ENCODE measurements at places on chromosomes 1 and 21.

- no peak overlapping the region for H3K4me3 ChIP-seq
- peaks cover 27% of the 10 kb centered on the region for H3K27me3 ChIP-seq
- no peak overlapping the region for H3K27ac ChIP-seq
- no peaks in the 10 kb centered on the region for H3K36me3 ChIP-seq
These were observed 1.4 kb downstream of the COL6A1 start for GRCh38 chr21:45982758-45983648.

DNA sequence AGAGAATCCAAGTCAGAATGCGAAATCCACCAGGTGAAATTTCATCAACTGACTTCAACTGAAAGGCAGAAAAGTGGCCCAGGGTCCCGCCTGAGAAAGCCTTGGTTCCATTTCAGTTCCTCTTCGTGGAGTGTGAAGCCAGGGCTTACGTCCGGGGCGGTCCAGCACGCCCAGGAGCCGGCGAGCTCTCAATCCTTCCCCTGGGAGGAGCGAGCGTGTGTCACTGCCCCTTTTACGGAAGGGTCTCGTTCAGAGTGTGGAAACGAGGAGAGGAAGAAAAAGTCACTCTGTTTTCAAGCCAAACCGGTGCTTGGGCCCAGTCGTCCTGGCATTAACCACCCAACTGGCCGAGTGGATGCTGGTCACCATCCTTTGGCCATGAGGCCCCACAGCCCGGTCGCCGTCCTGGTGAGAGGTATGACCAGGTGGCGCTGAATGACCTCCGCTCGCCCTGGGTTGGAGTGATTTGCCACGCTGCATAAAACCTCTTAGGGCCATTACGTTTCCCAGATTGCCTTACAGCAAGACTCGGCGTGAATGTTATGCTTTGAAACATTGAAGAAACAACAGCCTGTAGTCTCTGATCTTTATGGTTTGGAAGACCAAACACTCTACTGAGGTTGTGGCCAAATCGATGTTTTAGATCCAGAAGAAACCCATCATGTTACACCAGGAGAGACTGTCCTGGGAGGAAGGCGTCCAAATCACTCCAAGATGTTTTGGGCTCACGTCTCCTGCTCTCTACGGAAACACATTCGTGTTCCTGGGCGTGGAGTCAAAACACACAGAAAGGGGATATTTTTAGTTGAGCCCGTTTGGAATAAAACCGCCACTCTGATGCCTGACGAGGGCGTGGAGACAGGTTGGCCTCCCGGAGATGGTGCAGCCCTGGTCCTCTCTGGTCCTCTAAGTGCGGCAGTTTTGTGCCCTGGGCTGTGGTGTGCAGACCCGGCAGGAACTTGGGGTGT lies 93.6 kb upstream of the ACTRT2 start:
- H3K4me3 ChIP-seq, result no peak overlapping the region
- H3K36me3 ChIP-seq, result no peaks in the 10 kb centered on the region
- no peak for DNase-seq
- H3K27me3 ChIP-seq, result peaks cover 13% of the 10 kb centered on the region
- H3K4me1 ChIP-seq, result no peaks in the 10 kb centered on the region

GRCh38 chr1:209767706-209768105 lies 11.9 kb downstream of the TRAF3IP3 start:
- no peaks in the 10 kb centered on the region for H3K27me3 ChIP-seq
- peaks cover 38% of the 10 kb centered on the region for H3K36me3 ChIP-seq
- DNase-seq, result no peak
- H3K4me1 ChIP-seq, result peaks cover 15% of the 10 kb centered on the region
- H3K27ac ChIP-seq, result no peak overlapping the region
- H3K4me3 ChIP-seq, result no peak overlapping the region

DNA sequence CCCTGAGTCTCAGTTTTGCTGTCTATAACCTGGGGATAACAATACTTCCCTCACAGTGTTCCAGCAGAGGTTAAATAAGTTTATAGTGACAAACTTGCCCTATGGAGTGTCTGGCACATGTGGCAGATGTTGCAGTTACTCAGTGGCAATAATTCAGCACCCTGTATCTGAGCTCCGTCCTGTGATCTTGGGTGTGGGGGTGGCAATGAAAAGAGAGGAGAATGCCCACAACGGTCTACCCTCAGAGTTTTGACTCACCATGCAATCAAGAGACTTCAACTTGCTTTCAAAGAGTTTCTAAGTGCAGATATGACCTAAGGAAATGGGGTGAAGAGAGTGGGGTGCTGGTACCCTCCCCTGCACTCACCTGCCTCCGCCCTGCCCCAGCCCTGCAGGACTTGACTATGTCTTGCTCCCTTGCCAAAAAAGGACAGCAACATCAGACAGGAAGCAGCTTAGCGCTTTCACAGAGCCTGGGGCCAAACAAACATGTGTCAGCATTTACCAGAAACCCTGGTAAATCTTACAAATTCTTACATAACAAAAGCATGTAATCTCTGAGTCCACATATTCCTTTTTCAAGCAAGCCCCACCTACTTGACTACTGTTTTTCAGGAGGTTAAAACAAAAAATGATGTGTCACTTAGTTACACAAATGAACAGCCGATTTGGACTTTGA lies 185.1 kb upstream of the CAMK1G start:
- H3K4me1 ChIP-seq, result no peaks in the 10 kb centered on the region
- H3K27ac ChIP-seq, result no peak overlapping the region
- DNase-seq, result no peak
- no peaks in the 10 kb centered on the region for H3K27me3 ChIP-seq

GRCh38 chr1:212762839-212763238 lies 28.7 kb downstream of the NSL1 start:
- peaks cover 57% of the 10 kb centered on the region for H3K36me3 ChIP-seq
- H3K4me1 ChIP-seq, result peaks cover 53% of the 10 kb centered on the region
- H3K27me3 ChIP-seq, result no peaks in the 10 kb centered on the region
- H3K4me3 ChIP-seq, result no peak overlapping the region

GRCh38 chr1:110765640-110766335 lies 91.0 kb upstream of the KCNA3 start:
- no peak overlapping the region for H3K27ac ChIP-seq
- peaks cover 21% of the 10 kb centered on the region for H3K27me3 ChIP-seq
- peaks cover 16% of the 10 kb centered on the region for H3K4me1 ChIP-seq
- no peaks in the 10 kb centered on the region for H3K36me3 ChIP-seq
- DNase-seq, result no peak

DNA sequence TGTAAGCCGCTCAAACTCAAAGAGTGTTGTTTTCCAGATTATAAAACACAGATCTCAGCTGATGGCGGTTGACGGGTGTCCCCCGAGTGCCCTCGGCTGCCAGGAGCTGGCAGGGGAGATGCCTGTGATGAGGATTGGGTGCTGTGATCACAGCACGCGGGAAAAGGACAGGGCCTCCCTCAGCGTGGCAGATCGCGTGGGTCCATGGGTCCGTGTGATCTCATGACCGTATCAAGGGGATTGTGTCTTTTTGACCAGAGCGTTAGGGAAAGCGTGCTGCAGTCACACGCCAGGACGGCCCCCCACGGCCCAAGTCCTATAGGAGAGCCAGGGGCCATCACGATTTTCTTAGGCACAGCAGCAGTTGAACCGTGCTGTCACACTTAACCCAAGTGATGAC lies 51.9 kb downstream of the PDE9A start:
- no peak for DNase-seq
- H3K4me3 ChIP-seq, result no peak overlapping the region
- H3K4me1 ChIP-seq, result no peaks in the 10 kb centered on the region
- H3K27ac ChIP-seq, result no peak overlapping the region

DNA sequence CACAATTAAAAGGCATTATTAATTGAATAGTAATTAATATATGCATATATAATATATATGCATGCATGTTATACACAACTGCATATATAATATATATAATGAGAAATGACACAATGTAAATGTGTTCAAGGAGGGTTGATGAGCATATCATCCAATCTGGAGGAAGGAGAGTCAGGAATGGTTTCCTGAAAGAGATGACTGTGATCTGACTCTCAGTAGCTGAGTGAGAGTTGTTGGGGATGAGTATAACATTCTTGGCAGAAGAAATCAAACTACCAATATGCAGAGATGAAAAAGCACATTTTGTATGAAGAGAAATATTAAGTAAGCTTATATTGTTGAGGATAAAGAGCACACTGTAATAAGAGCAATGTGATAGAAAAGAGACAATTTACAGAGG lies 37.3 kb downstream of the F13B start:
- no peaks in the 10 kb centered on the region for H3K36me3 ChIP-seq
- no peak overlapping the region for H3K27ac ChIP-seq
- H3K4me1 ChIP-seq, result no peaks in the 10 kb centered on the region
- no peaks in the 10 kb centered on the region for H3K27me3 ChIP-seq

DNA sequence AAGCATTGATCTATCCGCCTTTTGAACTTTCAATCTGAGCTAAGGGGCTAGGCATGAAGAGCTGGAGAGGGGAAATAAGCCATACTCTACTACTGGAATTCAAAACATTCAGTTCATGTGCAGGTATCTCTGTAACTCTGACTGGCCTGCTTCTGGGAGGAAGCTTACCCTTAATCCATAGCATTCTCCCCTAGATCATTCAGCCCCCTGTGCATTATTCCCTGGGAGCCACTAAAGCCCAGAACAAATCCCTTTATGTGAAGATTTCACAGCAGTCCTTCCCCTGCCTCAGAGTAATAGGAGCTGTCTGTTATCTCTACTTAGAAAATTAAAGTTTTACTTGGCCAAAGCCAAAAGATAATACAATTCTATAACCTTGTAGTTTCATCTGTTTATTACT lies 300.7 kb downstream of the SEC16B start:
- no peaks in the 10 kb centered on the region for H3K4me1 ChIP-seq
- H3K27ac ChIP-seq, result no peak overlapping the region
- no peaks in the 10 kb centered on the region for H3K27me3 ChIP-seq
- no peaks in the 10 kb centered on the region for H3K36me3 ChIP-seq

DNA sequence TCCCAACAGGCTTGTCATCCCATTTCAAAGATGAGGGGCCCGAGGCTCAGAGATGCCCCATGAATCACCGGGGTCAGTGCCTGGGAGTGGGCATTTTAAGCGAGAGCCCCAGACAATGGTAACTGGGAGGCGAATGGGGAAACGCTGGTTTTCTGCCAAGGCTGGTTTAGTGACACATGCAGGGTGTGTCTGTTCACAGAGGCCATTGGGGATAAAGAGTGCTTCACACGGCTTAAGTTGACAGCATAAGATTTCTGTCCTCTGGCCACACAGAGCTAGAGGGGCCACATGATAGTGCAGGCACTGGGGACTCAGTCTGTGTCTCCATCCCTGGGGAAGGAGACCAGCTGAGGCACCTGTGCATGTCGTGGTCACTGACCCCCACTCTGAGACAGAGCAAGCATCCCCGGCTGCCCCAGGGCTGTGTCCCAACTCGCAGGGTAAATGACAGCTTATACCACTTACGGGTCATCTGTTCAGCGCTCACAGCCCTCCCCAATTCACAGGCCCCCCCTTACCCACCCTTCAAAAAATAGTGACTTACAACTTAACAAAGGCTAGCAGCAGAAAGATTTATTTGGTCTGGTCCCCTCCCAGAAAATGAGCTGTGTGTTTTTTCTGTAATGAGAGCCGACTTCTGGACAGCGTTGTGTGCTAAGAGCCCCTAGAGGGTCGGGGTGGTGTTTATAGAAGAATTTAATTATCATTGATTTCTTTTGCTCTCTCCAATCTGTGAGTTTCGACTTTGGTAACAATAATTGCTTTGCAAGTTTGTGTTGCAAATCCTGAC lies 34.9 kb upstream of the ARHGEF16 start:
- DNase-seq, result no peak
- no peaks in the 10 kb centered on the region for H3K36me3 ChIP-seq
- H3K4me3 ChIP-seq, result no peak overlapping the region
- H3K27ac ChIP-seq, result no peak overlapping the region
- peaks cover 27% of the 10 kb centered on the region for H3K27me3 ChIP-seq
- peaks cover 6% of the 10 kb centered on the region for H3K4me1 ChIP-seq

- no peaks in the 10 kb centered on the region for H3K27me3 ChIP-seq
- H3K36me3 ChIP-seq, result no peaks in the 10 kb centered on the region
- H3K4me1 ChIP-seq, result no peaks in the 10 kb centered on the region
- H3K27ac ChIP-seq, result no peak overlapping the region
These were observed 184.9 kb downstream of the ZC3H11B start for GRCh38 chr1:219427989-219428388.

GRCh38 chr1:90505806-90506205 lies 211.3 kb downstream of the BARHL2 start:
- no peak for DNase-seq
- H3K4me1 ChIP-seq, result no peaks in the 10 kb centered on the region
- H3K27ac ChIP-seq, result no peak overlapping the region
- H3K4me3 ChIP-seq, result no peak overlapping the region

- peaks cover 46% of the 10 kb centered on the region for H3K4me1 ChIP-seq
- H3K27me3 ChIP-seq, result no peaks in the 10 kb centered on the region
- no peaks in the 10 kb centered on the region for H3K36me3 ChIP-seq
- H3K27ac ChIP-seq, result peak overlapping the region; percentile 92
These were observed 2.8 kb downstream of the ANKRD34A start for GRCh38 chr1:145961425-145962156.

- peaks cover 48% of the 10 kb centered on the region for H3K27me3 ChIP-seq
- H3K4me1 ChIP-seq, result no peaks in the 10 kb centered on the region
- DNase-seq, result no peak
These were observed 7.1 kb upstream of the RASAL2 start for GRCh38 chr1:178086766-178087165.

GRCh38 chr1:7491818-7492173 lies 279.3 kb upstream of the VAMP3 start:
- no peak overlapping the region for H3K4me3 ChIP-seq
- DNase-seq, result no peak
- H3K27me3 ChIP-seq, result peaks cover 11% of the 10 kb centered on the region
- H3K4me1 ChIP-seq, result no peaks in the 10 kb centered on the region
- H3K27ac ChIP-seq, result no peak overlapping the region

DNA sequence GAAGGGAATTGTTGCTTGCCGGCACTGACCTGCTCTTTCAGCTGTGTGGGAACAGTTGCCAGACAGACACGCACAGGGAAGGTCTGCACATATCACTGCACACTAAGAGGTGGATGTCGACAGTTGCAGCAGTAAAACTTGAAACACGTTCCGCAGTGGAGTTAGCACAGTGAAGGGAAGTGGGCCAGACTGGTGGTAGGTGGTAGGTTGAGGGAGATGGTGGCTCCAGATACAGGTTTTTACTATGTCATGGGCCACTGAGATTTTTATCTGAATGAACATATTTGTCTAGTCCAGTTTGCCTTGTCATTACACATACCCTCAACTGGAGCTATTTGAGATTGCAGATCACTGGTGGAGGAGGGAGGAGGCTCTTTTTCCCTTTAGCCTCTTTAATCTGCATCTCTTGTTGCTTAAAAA lies 13.5 kb downstream of the MRPS6 start:
- H3K36me3 ChIP-seq, result peaks cover 28% of the 10 kb centered on the region
- no peaks in the 10 kb centered on the region for H3K27me3 ChIP-seq
- H3K27ac ChIP-seq, result no peak overlapping the region
- H3K4me1 ChIP-seq, result peaks cover 49% of the 10 kb centered on the region
- DNase-seq, result no peak

GRCh38 chr1:236893626-236894545 lies 98.8 kb downstream of the MTR start:
- H3K27me3 ChIP-seq, result no peaks in the 10 kb centered on the region
- no peak overlapping the region for H3K4me3 ChIP-seq
- H3K4me1 ChIP-seq, result no peaks in the 10 kb centered on the region

GRCh38 chr1:226382030-226382429 lies 25.9 kb downstream of the PARP1 start:
- no peak for DNase-seq
- no peaks in the 10 kb centered on the region for H3K27me3 ChIP-seq
- peak overlapping the region; percentile 25 for H3K27ac ChIP-seq
- peaks cover 8% of the 10 kb centered on the region for H3K4me1 ChIP-seq
- H3K4me3 ChIP-seq, result no peak overlapping the region

- H3K27me3 ChIP-seq, result peaks cover 12% of the 10 kb centered on the region
- no peaks in the 10 kb centered on the region for H3K36me3 ChIP-seq
- no peak for DNase-seq
These were observed 29.4 kb downstream of the OLFML2B start for GRCh38 chr1:161994175-161994668.

- H3K4me1 ChIP-seq, result peaks cover 2% of the 10 kb centered on the region
- no peak overlapping the region for H3K4me3 ChIP-seq
- H3K27ac ChIP-seq, result no peak overlapping the region
- peaks cover 10% of the 10 kb centered on the region for H3K27me3 ChIP-seq
- no peaks in the 10 kb centered on the region for H3K36me3 ChIP-seq
- DNase-seq, result no peak
These were observed 145.2 kb downstream of the FOXD2 start for GRCh38 chr1:47582891-47583608.
